Calu3 (cell line): ENCODE measurements at places on chromosomes 6 and 20. TPM values are rescaled to one million over a fixed set of nuclear protein-coding genes. Genes with fewer than 3 reads are reported as not detected.

PLEKHG1 gene
- total RNA-seq = 9.7 and 16.9 TPM in 2 replicates

DNAH8 gene
- total RNA-seq = 0.05 TPM in 1 of 2 replicates, not detected in the other

DSP gene
- total RNA-seq = 46.4 and 57.7 TPM in 2 replicates

PEDS1 gene
- 36.0 and 37.5 TPM in 2 replicates for total RNA-seq

PSMB9 gene
- total RNA-seq = 120 and 201 TPM in 2 replicates

BEND3 gene
- 10.0 and 11.8 TPM in 2 replicates for total RNA-seq

MLIP gene
- 0.81 and 1.4 TPM in 2 replicates for total RNA-seq

SLC13A3 gene
- total RNA-seq = 0.49 TPM in 1 of 2 replicates, not detected in the other

WFDC10B gene
- not detected in 2 replicates for total RNA-seq

PSMF1 gene
- 112 and 128 TPM in 2 replicates for total RNA-seq

C20orf141 gene
- total RNA-seq = not detected in 2 replicates
